ENCODE measurements at places on chromosomes 12 and 14. TPM values are rescaled to one million over a fixed set of nuclear protein-coding genes. Genes with fewer than 3 reads are reported as not detected.

The DDN gene
- 0.39 TPM for total RNA-seq

The ZC2HC1C gene
- 1.3 TPM for total RNA-seq

The TDRD9 gene
- 1.3 TPM for total RNA-seq

The SDR9C7 gene
- not detected for total RNA-seq

The MANSC1 gene
- total RNA-seq: 0.13 TPM

The KSR2 gene
- not detected for total RNA-seq

The NFATC4 gene
- not detected for total RNA-seq

The LRRC9 gene
- not detected for total RNA-seq

The KRT80 gene
- not detected for total RNA-seq

The ZNF891 gene
- 2.3 TPM for total RNA-seq

The TMEM63C gene
- 0.74 TPM for total RNA-seq

The FOXM1 gene
- total RNA-seq: 138 TPM

Data from activated CD8-positive, alpha-beta T cell treated with anti-CD3 and anti-CD28 coated beads, Interleukin-2, amount 10 ng/mL, durations not matched to agents 7 days and 5 days (primary cell).